ENCODE measurements at places on chromosomes 3 and 15. TPM values are rescaled to one million over a fixed set of nuclear protein-coding genes. Genes with fewer than 3 reads are reported as not detected.

DNA sequence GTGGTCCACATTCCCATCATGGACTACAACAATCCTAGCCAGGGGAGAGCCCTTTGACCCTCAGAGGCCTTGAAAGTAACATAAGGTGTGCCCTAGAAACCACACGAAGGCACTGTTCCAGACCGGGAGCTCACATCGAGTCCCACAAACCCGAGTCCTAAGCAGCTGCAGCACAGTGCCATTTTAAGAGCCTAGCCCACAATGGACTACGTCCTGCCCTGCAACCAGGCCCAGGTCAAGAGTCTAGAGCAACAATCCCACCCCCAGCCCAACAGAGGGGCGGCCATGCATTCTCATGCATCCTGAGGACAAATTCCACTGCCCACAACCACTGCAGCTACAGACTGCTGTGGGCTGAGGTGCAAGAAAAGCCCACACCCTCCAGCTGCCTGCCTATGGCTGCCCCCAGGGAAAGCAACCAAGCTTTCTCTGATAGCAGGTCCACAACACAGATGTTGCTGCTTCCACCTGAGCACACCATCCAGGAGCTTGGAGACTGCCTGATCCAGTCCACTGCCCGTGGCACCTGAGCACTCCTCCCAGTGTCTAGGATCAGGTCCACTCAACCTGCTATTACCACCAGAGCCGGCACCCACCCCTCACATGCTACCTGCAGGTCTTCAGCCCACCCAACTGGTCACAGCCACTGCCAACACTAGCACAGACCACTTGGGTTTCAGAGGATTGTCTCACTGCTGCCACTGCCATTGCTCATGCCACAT, 56.8 kb downstream of the IGSF11 start:
- no peak for DNase-seq

DNA sequence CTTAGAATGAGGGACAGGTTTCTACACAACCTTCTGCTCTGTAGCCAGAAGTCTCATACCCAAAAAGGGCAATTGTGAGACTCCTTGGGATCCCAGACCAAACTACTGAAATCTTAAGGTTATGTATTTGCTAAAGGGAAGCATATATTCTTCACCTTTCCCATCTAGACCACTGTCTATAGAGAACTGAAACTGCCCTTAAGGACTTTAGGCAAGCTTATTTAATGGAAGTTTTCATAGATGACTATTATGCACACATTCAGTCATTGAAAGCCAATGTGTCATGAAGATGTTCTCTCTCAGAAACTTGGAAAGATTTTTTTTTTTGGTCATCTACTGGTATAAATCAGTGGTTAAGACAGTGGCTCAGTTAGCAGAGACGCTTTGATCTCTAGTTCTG, 365.3 kb downstream of the MCTP2 start:
- no peak for DNase-seq

DNA sequence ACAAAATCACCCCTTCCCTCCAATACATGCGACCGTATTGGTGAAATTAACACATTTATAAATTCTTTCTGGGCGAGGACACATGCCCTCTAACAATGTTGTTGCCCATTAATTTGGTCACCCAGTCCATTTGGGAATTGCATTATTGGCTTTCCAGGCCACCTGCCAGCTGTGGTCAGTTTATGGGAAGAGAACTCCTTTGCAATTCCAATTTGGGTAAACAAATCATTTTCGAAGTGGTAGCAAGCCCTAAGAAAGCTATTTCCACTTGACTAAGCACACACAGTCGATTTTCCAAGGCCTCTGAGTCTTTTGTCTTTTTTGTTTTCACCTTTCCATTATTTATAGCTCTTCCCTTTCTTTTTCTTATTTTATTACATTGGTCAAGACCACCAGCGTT, 362.3 kb upstream of the RGMA start:
- DNase-seq = no peak

Gene ACTRT3
- 6.5 TPM for total RNA-seq

DNA sequence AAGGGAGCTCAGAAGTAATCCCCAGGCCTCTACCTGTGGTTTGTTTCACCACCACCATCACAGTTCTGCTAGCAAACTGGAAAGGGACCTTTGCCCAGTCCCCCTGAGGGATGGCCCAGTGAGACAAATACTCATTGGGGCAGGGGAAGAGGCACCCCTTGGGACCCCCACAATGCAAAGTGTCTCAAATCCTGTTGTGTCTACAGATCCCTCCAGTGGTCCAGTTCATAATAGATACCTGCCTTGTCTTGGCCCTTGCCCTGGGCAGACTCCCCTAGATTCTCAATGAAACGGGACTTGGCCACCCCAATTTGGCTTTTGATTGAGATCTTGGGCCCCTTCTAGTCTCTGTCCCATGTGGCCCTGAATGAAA, 43.8 kb upstream of the RAB6B start:
- no peak for DNase-seq

DNA sequence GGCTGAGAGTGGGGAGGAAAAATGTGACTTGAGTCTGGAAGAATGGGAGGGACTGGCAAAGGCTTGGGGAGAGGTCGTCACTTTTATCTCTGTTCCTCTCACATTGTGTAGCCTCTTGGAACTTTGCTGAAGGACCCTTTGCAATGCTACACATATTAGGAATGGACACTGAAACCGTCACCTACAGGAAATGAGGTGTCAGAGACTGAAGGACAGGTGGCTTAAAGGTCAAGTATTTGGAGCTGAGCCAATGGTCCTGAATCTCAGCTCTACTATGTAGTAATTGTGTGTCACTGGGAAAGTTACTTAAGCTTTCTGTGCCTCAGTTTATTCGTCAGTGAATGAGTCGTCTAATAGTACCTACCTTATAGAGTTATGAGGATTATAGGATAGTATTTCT, 14.7 kb downstream of the MCTP2 start:
- no peak for DNase-seq

- no peak for DNase-seq
Observed at GRCh38 chr3:113551820-113552219, 19.5 kb downstream of the SIDT1 start.

GRCh38 chr3:10574101-10574620, 68.8 kb upstream of the ATP2B2 start:
- DNase-seq = no peak
